SJCRH30 (cell line): ENCODE measurements at places on chromosomes 1 and 21. TPM values are rescaled to one million over a fixed set of nuclear protein-coding genes. Genes with fewer than 3 reads are reported as not detected.

GRCh38 chr1:158819461-158820443, 11.4 kb upstream of the MNDA start:
- H3K27ac ChIP-seq = no peak overlapping the region
- DNase-seq = no peak
- no peaks in the 10 kb centered on the region for H3K27me3 ChIP-seq
- H3K36me3 ChIP-seq = no peaks in the 10 kb centered on the region

The CD48 gene
- total RNA-seq = not detected in 2 replicates

The CYP4Z1 gene
- total RNA-seq = not detected in 2 replicates

GRCh38 chr21:38159355-38159754, 97.4 kb upstream of the KCNJ15 start:
- peaks cover 3% of the 10 kb centered on the region; the same call in 1 of the 2 replicates for H3K27me3 ChIP-seq
- no peaks in the 10 kb centered on the region for H3K4me1 ChIP-seq
- H3K4me3 ChIP-seq = no peak overlapping the region
- no peaks in the 10 kb centered on the region for H3K36me3 ChIP-seq
- H3K27ac ChIP-seq = no peak overlapping the region

The GUCA2A gene
- total RNA-seq = not detected in 2 replicates

The CYP4A22 gene
- total RNA-seq = not detected in 2 replicates

DNA sequence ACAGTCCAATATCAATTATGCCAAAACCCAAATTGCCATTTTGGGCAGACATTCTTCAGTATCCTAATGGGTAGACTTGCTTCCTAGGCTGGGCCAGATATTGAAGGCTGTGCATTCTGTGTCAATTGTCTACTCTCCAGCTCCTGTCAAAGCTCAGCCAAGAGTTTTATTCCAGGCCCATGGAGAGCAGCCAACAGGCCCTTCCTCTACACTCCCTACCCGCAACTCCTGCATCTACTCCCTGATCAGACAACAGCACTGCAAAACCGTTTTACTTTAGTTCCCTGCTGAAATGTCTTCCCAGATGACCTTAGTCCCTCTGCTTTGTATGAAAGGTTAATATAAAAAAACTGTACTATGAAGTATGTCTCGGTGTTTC, 6.6 kb upstream of the ADORA3 start:
- H3K4me1 ChIP-seq = peaks cover 3% of the 10 kb centered on the region; the same call in 1 of the 2 replicates
- no peak for DNase-seq
- H3K27me3 ChIP-seq = no peaks in the 10 kb centered on the region
- H3K36me3 ChIP-seq = no peaks in the 10 kb centered on the region
- no peak overlapping the region for H3K27ac ChIP-seq
- no peak overlapping the region for H3K4me3 ChIP-seq

DNA sequence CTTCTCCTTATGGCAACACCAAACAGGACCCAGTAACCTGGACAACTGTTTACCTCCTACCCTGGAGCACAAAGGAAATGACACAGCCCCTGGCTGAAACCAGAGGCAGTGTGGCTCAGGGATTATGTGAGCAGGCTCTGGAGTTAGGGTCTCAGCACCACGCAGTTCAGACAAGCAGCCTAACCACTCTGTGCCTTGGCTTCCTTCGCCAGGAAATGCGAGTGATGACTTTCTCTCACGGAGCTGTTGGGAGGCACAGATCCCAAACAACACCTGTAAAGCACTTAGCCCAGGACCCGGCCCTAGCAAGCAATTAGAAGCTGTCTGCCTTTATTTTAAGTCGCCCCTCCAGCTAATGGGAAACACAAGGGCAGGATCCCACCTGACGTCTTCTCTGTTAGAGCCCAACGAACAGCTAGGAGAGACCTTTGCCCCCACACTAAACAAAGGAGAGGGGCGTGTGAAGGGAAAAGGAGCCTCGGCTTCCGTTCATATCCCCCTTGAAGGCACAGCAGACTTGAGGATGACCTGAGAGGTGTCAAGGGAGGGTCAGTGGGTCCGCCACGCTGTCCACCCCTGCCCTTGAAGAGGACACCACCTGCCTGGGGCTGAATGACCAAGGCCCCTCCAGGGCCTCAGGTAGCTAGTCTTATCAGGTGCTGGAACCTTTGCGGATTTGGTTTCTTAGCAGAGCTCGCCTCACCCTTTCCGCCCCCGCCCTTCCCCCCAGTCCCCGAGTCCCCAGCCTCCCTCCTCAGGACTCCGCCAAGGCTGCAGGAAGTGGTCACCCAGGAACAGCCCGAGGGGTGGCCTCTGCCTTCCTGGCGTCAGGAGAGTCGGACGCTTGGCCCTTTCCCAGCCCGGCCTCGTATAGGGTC, 860 bp downstream of the TMEM63A start:
- peak overlapping the region; percentile 78 for H3K4me3 ChIP-seq
- DNase-seq = peak; percentile 59
- peaks cover 32% of the 10 kb centered on the region for H3K4me1 ChIP-seq
- no peaks in the 10 kb centered on the region for H3K27me3 ChIP-seq
- H3K27ac ChIP-seq = peak overlapping the region; percentile 50; the same call in 1 of the 2 replicates

GRCh38 chr1:119442756-119443155, 27.8 kb downstream of the HSD3B2 start:
- no peak overlapping the region for H3K4me3 ChIP-seq
- H3K4me1 ChIP-seq = no peaks in the 10 kb centered on the region
- no peak overlapping the region for H3K27ac ChIP-seq
- DNase-seq = no peak

DNA sequence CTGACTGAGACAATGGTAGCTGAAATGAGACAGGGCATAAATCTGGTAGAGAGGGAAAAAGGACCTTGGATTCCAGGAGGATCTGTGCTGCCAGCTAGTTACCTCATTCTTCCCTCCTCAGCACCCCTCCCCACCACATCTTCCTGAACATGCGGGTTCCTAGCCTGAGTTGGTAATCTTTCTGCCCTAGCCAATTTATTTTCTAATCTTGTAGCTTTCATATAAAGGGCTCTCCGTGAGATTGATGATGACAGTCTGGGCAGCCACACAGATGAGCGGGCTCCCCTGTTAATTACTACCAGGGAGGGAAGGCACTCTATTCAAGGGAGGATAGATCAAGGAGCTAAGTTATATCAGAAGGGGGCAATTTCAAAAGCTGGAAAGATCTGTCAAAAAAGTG, 20.2 kb downstream of the ARHGEF11 start:
- H3K36me3 ChIP-seq = no peaks in the 10 kb centered on the region; the same call in 1 of the 2 replicates
- H3K27me3 ChIP-seq = no peaks in the 10 kb centered on the region
- H3K4me1 ChIP-seq = no peaks in the 10 kb centered on the region
